ENCODE measurements at places on chromosomes 4 and X.
A peak's percentile ranks its signal among the peaks of the same experiment; 100 is the strongest.

DNA sequence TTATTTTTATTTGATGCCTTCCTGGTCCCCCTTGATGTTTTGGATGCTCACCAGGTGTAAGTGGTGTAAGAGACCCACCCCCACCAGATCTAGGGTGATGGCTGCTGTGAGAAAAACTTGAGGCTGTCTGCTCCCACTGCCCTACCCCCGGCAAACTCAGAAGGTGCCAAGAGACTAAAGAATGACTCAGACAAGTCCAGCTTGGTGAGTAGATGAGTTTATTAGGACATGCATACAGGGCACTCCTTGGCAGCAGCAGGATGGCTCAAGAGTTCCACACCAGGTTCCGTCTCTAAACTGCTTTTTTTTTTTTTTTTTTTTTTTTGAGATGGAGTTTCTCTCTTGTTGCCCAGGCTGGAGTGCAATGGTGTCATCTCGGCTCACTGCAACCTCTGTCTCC is 84.0 kb upstream of the HPF1 start:
- no peak for DNase-seq

- peak; percentile 79 for DNase-seq
Measured at GRCh38 chr4:164731827-164732474, 22.0 kb upstream of the SMIM31 start.

GRCh38 chr4:153115322-153116290 is 88.6 kb upstream of the TRIM2 start:
- peak; percentile 66 for DNase-seq

DNA sequence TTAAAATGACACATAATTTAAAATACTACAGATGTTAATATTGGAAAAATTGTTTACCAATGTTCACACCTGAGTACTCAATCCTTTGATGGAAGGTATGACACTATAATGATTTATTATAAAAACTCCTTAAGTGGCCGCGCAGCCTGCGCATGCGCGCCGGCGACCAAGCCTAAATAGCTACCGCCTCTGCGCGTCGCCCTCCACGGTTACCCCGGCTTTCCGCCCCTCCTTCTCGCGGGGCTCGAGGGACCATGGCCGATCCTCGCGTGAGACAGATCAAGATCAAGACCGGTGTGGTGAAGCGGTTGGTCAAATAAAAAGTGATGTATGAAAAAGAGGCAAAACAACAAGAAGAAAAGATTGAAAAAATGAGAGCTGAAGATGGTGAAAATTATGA is 170.2 kb downstream of the DMD start:
- DNase-seq: no peak

DNA sequence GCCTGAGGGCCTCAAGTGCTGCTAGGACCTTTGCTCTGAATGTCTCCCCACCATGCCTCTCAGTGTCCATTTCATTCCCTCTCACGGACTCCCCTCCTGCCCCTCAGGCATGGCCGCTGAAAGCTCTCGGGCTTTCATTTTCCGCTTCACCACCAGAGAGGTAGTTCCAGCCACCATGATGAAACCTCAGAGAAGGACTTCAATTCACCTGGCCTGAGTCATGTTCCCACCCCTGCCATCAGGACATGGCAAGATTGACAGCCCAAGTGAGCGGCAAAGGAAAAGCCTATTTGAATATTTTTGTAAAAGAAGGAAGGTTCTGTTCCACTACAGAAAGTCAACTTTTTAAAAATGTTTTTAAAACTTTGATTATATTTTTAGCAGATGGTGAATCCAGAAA is 249.3 kb upstream of the GALNT7 start:
- no peak for DNase-seq
